DMS79 treated with DMSO at 0.1 percent for 48 hours (cell line): ENCODE measurements at places on chromosomes 2 and 18.
A peak's percentile ranks its signal among the peaks of the same experiment; 100 is the strongest.

GRCh38 chr2:235270291-235270690, 223.6 kb upstream of the AGAP1 start:
- DNase-seq: no peak

GRCh38 chr2:231190531-231191197, 7.8 kb upstream of the ARMC9 start:
- no peak for DNase-seq

DNA sequence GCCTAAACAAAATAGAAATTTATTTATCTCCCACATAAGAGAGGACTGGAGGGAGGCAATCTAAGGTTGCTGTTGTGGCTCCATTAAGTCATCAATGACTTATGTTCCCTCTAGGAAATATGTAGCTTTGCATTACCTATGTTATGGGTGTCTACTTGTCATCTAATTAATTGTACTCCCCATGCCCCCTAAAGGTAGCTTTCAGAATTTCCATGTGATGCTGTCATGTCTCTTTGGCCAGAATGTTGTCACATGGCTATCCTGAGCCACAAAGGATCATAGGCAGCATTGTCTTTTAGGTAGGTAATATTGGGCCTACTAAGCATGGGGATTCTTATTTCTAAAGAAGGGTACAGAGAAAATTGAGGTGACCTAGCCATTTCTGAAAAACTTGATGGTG, 935.6 kb upstream of the FANCL start:
- DNase-seq: no peak

GRCh38 chr2:230319211-230319862, 7.7 kb upstream of the SP140L start:
- DNase-seq: no peak

DNA sequence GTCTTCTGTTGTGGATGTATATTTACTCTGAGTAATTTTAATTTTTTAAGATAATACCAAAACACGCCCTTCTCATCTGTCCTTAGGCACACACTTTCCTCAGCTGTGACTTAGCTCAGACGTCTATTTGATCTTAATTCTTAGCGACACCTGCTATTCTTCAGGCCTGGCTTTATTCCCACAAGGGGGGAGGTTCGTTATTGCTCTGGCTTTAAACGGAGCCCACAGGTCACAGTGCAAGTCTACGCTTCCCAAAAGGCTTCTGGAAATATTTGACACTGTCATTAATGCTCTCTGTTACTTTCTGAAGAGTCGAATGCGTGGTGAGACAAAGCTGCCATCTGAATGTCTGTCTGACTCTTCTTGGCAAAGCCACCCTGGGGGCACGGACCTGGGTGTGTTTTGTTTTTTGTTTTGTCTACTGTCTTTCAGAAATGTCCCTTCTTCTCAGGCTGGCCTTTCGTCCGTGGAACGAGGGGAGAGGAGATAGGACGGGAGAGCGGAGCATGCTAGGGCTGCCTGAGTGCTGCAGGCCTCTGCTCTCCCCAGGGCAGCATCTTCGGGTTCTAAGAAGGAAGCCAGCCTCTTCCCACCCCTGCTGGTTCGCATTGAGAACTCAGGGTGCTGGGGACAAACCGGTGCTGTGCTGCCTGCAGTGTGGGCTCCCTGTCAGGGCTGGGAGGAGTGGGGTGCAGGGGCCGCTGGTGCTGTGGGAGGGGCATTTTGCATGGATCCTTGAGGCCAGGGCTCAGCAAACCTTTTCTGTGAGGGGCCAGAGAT, 61.9 kb downstream of the ASAP2 start:
- DNase-seq: no peak

DNA sequence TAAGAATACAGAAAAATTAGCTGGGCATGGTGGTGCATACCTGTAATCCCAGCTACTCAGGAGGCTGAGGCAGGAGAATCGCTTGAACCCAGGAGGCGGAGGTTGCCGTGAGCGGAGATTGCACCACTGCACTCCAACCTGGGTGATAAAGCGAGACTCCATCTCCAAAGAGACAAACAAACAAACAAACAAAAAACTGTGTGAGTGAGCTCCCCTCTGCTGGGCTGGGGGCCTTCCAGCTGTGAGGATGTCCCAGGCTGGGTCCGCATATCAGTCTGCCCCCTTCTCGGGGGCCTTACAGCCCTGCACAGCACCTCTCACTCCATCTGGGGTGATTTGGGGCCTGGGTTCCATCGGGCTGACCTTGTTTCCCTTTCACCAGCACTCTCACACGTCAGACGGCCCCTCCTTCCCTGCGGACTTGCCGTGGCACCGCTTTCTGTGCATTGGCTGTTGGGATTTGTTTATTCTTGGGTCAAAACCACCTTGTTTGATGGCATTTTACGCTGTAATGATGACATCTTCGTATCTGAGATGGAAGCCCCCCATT, 2.8 kb upstream of the KLHL30 start:
- no peak for DNase-seq

GRCh38 chr18:37019157-37019827, 190.4 kb downstream of the KIAA1328 start:
- no peak for DNase-seq

DNA sequence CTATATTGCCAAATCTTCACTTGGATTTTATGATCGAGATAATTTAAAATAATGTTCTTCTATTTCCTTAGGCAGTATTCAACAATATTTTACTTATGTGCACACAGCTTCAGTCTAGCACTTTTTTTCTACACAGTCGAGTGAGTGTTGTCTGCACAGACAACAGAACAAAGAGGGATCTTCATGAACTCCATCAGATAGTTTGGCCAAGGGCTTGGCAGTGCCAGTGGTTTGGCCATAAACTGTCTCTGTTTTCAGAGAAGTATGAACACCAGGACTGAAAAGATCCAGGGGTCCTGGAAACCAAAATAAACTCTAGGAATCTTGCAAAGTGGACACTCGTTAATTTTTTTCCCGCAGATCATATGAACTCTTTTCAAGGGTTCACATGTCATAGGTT, 547.3 kb downstream of the PLCL1 start:
- no peak for DNase-seq

DNA sequence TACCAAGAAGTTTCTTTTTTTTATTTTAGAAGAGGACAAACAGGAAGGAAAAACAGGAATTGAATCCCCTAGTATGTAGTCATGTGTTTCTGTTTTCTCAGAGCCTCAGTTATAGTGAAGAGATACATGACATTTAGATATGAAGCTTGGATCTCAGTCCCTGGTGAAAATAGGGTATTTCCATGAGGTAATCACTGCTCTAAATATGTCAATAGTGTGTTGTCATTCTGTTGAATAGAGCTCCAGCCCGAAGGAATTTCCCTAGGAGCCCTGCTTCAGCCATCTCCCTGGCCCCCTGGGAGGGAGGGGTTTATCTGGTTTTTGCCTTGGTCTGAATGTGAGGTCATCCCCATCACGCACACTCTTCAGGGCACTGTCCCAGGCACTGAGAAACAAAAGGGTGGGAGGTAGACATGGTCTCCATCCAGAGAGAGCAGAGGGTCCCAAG, 47.1 kb upstream of the REL start:
- DNase-seq: no peak

DNA sequence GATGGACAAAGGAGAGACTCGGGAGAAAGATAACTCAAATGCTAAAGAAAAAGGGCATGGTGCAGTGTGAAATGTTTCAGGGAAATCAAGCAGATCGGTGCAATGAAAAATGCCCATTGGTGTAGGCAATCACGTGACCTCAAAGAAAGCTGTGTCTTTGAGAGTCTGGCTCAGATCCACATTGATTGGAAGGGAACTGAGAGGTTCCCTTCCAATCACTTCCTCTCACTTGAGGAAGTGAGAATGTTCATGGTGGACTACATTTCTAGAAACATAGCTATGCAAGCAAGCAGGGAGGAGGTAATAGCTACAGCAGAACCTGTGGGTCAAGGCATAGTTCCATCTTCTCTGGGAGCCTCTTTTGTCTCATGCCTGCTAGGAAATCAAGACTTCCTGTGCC, 187.4 kb downstream of the LPIN1 start:
- DNase-seq: no peak

- DNase-seq: no peak
These were observed 48.8 kb downstream of the TCF4 start for GRCh38 chr18:55539240-55539639.

DNA sequence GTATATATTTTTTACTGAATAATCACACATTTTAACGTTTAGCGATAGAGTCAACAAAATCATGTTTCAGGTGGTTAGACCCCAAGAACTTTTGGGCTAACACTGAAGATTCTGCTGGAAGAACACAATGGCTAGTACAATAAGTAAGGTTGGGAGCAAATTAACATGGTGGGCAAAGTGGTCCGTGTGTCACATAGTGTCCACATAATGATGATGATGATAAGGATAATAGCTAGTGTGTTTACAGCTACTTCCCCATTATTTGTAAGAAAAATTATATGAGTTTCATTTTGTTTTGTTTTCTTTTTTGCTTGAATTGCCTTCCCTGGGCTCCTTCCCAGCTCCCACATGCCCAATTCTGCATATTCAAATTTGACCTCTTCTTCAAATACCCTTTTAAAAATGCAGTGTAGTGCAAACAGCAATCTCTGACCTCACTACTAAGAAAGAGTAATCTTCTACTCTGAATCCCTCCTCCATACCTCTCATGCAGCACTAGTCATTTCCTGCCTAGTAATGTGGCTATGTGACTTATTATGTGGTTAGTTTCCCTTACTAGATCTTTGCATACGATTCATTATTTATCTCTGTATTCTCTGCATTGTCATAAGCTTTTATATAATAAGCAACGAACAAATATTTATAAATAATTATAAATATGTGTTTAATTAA, 16.9 kb upstream of the VPS54 start:
- no peak for DNase-seq

DNA sequence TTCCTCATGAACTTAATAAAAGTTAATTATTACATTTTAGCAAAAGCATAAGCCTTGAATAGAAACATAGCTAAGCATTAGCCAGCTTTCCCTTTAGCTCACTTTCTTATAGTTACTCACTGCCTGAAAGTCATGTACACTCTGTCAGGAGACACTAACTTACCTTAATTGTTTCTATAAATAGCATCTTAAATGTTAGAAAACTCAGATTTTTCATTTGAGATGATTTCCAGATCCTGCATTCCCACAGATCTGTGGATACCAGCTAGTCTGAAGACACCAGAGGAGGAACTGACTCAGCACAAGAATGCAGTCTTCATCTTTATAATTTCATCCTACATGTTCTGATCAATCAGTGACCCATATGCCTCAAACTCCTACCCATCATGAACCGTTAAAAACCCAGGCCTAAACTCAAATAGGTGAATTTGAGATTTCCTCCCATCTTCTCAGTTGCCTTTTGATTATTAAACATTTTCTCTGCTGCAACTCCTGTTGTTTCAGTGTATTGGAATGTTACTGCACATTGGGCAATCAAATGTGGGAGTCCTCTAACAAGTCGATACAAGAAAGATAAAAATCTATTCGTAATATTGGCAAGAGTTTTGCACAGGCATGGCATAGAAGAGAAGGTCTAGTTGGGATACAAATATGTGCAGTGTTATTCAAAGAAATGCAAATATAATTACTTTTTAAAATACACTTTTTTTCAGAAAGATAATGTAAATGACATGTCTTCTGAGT, 857.4 kb upstream of the CDH2 start:
- no peak for DNase-seq

- no peak for DNase-seq
These were observed 349.3 kb upstream of the SLC39A10 start for GRCh38 chr2:195307751-195308150.

DNA sequence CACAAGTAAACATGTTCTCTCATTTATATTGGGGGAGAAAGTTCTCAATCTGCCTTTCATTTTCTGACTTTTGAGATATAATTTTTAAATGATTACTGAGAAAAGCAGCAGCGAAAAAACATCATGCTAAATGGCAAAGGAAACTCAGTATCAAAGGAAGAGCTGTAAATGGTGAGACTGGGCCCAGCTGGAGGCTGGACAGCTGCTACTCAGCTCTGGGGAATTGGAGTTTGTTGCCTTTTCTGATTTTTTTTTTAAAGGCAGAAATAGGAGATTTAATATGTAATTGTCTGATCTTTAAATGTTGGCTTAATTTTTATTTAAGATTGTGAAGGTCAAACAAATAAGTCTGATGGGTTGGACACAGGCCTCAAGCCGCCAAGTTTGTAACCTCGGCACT, 137.1 kb upstream of the TACR1 start:
- DNase-seq: no peak

- DNase-seq: peak; percentile 58
These were observed 48.0 kb upstream of the ATP6V1B1 start for GRCh38 chr2:70887550-70888246.

DNA sequence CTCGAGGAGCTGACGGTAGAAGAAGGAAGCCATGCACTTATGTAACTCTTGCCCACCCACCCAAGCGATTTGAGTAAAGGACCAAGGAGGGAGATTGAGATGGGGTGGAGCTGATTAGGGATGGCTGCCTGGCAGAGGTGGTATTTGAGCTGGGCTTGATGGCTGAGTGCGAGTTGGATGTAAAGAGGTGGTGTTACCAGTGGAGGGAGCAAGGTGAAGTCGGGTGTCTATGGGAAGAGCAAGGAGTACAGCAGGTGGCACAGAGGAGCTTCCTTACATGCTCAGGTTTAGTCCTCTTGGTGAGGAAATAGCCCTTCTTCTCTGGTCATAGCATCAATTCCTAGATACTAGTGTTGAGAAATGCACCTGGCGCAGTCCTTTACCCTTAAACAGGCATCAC, 294.2 kb upstream of the SKOR2 start:
- no peak for DNase-seq

- DNase-seq: peak; percentile 84
These were observed 112.5 kb downstream of the KCNF1 start for GRCh38 chr2:11024259-11024645.

GRCh38 chr2:104841744-104842143, 12.2 kb upstream of the POU3F3 start:
- DNase-seq: no peak
